ENCODE measurements at places on chromosomes 1 and 21. TPM values are rescaled to one million over a fixed set of nuclear protein-coding genes. Genes with fewer than 3 reads are reported as not detected.

DNA sequence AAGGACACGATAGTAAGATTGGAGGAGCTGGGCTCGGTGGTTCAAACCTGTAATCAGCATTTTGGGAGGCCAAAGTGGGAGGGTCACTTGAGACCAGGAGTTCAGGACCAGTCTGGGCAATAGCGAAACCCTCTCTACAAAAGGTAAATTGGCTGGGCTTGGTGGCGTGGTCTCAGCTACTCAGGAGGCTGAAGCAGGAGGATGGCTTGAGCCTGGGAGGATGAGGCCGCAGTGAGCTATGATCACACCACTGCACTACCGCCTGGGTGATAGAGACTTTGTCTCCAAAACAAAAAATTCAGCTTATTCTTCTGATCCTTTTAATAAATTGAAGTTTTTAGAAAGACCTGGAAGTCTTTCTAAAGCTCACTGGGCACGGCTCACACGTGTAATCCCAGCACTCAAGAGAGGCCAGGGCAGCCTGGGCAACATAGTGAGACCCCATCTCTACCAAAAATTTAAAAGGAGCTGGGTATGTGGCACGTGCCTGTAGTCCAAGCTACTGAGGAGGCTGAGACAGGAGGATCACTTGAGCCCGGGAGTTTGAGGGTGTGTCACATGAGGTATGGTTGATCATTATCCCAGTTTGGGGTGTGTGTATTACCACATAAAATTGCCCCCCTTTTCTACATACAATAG lies 15.3 kb downstream of the MASP2 start:
- H3K27me3 ChIP-seq: no peaks in the 10 kb centered on the region
- no peak overlapping the region for H3K4me3 ChIP-seq
- H3K4me1 ChIP-seq: no peaks in the 10 kb centered on the region

- H3K4me1 ChIP-seq: peaks cover 71% of the 10 kb centered on the region
- no peaks in the 10 kb centered on the region for H3K27me3 ChIP-seq
- no peak overlapping the region for H3K4me3 ChIP-seq
- no peak for DNase-seq
- peak overlapping the region; percentile 83 for H3K27ac ChIP-seq
Observed at GRCh38 chr1:214454569-214455396, 96.6 kb downstream of the PTPN14 start.

- H3K36me3 ChIP-seq: no peaks in the 10 kb centered on the region
- H3K27ac ChIP-seq: peak overlapping the region; percentile 54
- H3K4me3 ChIP-seq: no peak overlapping the region
- peaks cover 16% of the 10 kb centered on the region for H3K4me1 ChIP-seq
- H3K27me3 ChIP-seq: no peaks in the 10 kb centered on the region
Observed at GRCh38 chr21:43611598-43612369, 47.5 kb downstream of the HSF2BP start.

GRCh38 chr1:56516539-56517252 lies 62.7 kb downstream of the PLPP3 start:
- H3K4me3 ChIP-seq: no peak overlapping the region
- H3K36me3 ChIP-seq: no peaks in the 10 kb centered on the region
- H3K27ac ChIP-seq: no peak overlapping the region
- DNase-seq: no peak
- H3K27me3 ChIP-seq: no peaks in the 10 kb centered on the region

DNA sequence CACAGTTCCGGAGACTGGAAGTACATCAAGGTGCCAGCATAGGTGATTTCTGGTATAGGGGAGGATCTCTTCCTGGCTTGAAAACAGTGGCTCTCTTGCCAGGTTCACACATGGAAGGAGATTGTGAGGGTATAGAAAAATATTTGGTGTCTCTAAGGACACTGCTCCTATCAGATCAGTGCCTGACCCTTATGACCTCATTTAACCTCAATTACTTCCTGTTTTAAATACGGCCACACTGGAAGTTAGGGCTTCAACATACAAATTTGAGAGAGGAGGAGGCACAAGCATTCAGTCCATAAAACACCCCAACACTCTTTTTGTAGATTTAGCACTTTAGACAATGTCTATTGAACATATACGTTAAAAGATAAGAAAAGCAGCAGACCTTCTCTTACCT lies 37.0 kb downstream of the COL6A1 start:
- H3K27ac ChIP-seq: no peak overlapping the region
- DNase-seq: no peak
- no peak overlapping the region for H3K4me3 ChIP-seq
- no peaks in the 10 kb centered on the region for H3K36me3 ChIP-seq

GRCh38 chr1:24822887-24823286 lies 77.6 kb downstream of the CLIC4 start:
- no peak overlapping the region for H3K27ac ChIP-seq
- H3K36me3 ChIP-seq: no peaks in the 10 kb centered on the region
- no peak for DNase-seq
- no peak overlapping the region for H3K4me3 ChIP-seq

DNA sequence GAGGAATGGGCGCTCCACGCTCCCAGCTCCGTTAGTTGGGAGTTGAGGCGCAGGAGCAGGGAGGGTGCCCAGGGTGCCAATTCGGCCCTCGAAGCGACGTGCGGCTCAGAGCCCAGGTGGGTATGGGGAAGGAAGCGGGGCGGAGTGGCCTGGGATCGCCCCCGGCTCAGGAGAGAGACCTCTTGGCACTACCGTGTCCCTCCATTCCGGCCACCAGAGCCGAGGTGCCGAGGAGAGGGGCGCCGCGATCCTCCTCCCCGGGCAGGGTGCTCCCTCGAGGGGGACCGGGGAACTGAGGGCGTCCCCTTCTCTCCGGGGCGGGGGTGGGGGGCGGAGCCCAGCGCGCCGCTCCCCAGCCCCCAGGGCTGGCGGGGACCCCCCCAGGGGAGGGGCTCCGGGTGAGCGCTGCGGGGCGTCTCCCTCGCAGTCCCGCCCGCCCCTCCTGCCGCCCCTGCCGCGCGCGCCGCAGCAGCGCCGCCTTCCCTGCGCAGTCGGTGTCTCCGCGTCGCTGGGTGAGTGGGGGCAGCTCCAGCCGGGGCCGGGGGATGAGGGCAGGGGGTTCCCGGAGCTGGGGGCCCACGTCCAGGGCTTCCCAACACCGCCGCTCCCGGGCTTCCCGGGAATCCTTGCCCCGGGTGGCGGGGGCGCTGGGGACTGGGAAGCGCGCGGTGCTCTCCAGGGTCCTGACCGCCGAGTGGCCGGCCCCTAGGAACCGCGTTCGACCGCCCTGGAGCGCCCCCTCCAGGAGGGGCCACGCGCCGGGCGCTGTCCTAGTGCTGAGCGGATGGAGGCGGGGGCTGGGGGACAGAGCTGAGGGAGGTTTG lies at the start of gene HPCA:
HPCA (plus strand) TSS at position 488 of the 824 bp plus-strand sequence. CDS start 2,408 bp downstream, outside the sequence.
- no peaks in the 10 kb centered on the region for H3K27me3 ChIP-seq
- H3K4me3 ChIP-seq: 0 out of 2 replicates have a peak within 1 kb of the TSS, but pooled peaks have one; percentile 7
- H3K36me3 ChIP-seq: no peaks in the 10 kb centered on the region
- no peak within 1 kb of the TSS for H3K27ac ChIP-seq
- no peak for DNase-seq

- no peaks in the 10 kb centered on the region for H3K27me3 ChIP-seq
- H3K36me3 ChIP-seq: no peaks in the 10 kb centered on the region
- no peak overlapping the region for H3K4me3 ChIP-seq
- no peak for DNase-seq
Observed at GRCh38 chr1:67570486-67571143, 114.4 kb upstream of the GADD45A start.

Gene KRTAP7-1
- not detected for total RNA-seq

Gene C1QB
- 0.33 TPM for total RNA-seq

Gene CSMD2
- total RNA-seq: not detected

Gene DISC1
- 0.36 TPM for total RNA-seq

Gene PTGFR
- not detected for total RNA-seq

Gene SYCP1
- total RNA-seq: not detected
